ENCODE measurements at places on chromosomes 13 and 19.

- DNase-seq, result no peak
Measured at GRCh38 chr19:1063030-1063908, 3.7 kb upstream of the ARHGAP45 start.

GRCh38 chr13:26721251-26722121 is 39.1 kb downstream of the GPR12 start:
- no peak for DNase-seq

GRCh38 chr19:38319421-38320258 is at the start of gene KCNK6:
Gene KCNK6, plus strand, starts transcription at chr19:38319845. Its CDS starts 106 bp downstream, at chr19:38319951.
- DNase-seq, result no peak

DNA sequence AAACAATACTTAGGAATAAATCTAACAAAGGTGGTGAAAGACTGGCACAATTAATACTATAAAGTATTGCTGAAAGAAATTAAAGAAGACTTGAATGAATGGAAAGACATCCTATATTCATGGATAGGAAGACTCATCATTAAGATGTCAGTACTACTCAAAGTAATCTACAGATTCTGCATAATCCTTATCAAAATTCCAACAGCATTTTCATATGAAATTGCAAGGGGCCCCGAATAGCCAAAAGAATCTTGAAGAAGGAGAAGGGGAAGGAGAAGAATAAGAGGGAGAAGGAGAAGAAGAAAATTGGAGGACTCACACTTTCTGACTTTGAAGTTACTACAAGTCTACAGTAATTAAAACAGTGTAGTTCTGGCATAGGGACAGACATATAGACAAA is 25.6 kb upstream of the LRP3 start:
- DNase-seq, result no peak

DNA sequence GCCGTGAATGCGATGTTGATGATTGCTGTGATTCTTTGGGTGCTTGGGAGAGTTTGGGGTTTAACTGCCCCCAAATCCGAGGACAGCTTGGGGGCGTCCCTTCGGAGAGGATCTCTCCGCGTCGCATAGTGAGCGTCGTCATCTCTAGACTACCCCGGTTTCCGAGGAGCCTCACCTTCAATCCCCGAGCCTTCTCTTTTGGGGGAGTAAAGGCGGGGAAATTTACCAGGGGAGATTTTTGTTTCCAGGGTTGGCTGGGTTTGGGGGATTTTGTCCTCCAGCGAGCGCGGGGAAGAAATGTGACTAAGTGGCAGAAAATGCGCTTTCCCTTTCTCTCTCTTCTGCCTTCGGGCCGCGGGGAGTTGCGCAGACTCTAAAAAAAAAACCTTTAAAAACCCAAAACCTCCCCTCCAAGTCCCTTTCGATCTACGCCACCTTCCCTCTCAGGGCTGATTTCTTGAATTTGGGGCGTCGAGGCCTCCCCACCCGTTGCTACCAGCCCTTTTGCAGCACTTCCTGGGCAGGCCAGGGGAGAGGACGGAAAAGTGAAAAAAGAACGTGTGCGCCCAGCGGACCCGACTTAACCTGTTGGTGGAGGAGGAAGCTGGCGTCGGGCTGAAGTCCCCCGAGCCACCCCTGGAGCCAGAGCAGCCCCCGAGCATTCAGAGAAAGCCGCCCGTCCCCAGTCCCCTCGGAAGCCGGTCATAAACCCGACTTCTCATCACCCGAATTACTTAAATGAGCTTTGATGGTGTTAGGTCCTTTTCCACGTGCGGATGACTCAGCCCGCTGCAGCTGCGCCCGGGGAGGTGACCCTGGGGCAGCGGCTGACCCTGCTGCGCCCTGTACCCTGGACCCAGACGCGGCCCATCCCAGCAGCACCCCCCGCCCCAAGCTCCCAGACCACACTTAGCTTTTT is 17.7 kb downstream of the NFIX start:
- no peak for DNase-seq

DNA sequence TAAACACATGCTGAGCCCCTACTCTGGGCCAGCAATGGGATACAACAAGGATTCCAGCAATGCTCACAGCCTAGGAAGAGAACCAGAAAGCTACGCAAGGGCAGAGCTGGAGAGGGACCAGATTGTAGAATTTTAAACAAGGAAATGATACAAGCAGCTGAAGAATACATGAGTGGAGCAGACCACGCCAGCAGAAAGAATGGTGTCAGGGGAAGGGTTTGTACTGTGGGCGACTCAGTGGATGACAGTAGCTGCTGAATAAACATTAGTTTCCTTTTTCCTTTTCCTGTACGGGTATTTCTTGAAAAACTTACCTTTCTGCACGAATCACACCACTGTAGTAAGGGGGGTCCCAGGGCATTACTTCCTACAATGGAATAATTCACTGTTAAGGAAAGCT is 30.7 kb downstream of the MIPEP start:
- DNase-seq, result no peak

DNA sequence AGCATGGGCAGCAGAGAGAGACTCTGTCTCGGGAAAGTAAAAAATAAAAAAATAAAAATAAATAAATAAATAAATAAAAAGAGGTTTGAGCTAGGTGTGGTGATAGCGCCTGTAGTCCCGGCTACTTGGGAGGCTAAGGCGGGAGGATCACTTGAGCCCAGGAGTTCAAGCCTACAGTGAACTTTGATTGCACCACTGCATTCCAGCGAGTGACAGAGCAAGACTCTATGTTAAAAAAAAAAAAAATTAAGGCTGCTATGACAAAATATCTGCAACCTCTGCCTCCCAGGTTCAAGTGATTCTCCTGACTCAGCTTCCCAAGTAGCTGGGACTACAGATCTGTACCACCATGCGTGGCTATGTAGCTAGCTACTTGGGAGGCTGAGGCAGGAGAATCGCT is 3.2 kb upstream of the DENND1C start:
- no peak for DNase-seq

GRCh38 chr13:112910616-112911280 is 58.3 kb upstream of the MCF2L start:
- no peak for DNase-seq

DNA sequence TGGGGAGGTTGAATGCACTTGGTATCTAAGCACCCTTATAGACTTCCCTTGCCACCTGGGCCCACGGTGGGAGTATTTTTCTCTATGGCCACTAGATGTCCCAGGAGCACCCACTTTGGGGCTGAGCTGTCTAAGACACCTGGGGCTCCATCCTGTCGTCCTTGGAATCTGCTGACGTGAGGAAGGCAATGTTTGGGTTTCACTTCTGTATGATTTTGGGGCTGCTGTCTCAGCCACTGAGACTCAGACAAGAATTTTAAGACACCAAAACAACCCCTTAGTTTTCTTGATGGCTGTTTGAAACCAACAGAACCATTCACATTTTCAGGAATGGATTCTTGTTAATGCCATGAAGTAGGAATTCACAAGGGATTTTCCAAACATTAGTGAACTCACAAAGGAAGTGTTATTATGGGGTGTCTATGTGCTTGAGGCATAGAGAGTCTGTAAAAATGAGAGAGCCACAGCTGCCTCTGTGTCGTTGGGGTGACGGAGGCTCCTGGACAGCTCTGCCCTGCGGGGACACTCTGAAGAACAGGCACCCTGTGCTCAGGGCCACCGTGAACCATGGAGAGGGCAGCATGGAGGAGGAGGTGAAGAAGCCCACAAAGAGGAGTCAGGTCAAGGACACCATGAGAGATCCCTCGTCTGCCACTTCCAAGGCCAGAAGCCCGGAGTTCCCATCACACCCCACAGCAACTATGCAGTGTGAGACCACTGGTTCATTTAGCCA is 106.8 kb upstream of the SPATA13 start:
- no peak for DNase-seq

DNA sequence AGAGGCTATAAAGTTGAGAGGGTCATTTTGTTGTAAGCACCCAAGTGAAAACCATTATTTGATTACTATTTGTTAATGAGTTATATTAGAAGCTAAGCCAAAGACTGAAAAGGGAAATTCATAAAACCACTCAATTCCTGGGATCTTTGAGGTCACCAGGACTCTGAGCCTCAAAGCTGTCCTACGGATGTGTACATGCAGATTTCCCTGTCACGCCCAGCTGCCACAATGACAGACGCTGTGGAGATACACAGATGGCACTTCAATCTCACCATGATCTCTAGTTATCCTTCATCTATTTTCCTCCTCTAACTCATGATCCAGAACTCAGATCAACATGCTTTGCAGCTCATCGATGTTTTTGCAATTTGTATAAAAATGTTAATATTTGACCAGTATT is 403.5 kb upstream of the MIR17HG start:
- DNase-seq, result no peak

GRCh38 chr19:48473161-48473966 is 4.2 kb downstream of the CYTH2 start:
- no peak for DNase-seq

GRCh38 chr19:44003461-44004009 is 778 bp downstream of the ZNF230 start:
- no peak for DNase-seq

DNA sequence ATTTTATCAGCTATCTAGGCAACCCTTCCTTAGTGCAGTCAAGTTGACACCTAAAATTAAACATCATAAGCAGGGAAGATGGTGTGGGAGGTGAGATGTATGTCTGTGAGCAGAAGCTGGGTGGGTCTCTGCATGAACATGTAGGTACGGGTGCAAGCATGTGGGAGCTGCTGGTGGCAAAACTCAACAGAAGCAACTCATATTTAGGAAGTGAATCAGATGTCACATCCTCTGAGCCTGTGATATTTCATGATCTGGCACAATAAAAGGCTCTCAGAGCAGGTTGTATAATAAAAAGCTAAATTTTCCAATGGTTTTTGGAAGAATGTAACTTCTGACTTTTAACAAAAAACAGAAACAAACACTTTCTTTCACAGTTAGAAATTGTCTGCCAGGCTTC is 44.4 kb downstream of the C1QTNF9 start:
- DNase-seq, result no peak

GRCh38 chr13:99353836-99354235 is 46.6 kb upstream of the GPR183 start:
- DNase-seq, result no peak

- DNase-seq, result no peak
Measured at GRCh38 chr13:92941167-92941566, 285.4 kb upstream of the GPC6 start.

All from cortex of kidney (tissue), 1 donor.